ENCODE measurements at places on chromosomes 12 and 14.

- DNase-seq, result no peak
Observed at GRCh38 chr12:50195832-50196231, 28.7 kb upstream of the CERS5 start.

DNA sequence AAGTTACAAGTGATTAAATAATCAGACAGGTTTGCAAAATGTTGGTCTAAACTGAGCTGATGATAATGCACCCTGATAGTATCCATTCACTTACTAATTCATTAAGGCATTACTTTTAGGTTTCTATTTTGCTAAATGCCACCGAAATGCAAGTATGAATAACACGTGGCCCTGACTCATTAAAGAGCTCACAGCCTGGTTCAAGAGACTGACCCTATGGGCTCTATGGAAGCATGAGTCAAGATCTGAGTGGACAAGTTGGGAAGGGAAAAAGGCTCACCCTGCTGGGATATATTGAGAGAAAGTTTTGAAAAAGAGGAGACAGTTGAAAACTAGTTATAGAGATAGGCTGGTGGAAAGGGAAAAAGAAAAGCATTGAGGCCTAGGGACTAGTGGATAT lies 14.8 kb upstream of the LRRC9 start:
- DNase-seq, result no peak

- DNase-seq, result no peak
Observed at GRCh38 chr14:83556065-83556464, 1973.9 kb upstream of the FLRT2 start.

- DNase-seq, result no peak
Observed at GRCh38 chr14:22955702-22956569, 954 bp downstream of the HAUS4 start.

- DNase-seq, result no peak
Observed at GRCh38 chr14:87934185-87934584, 58.8 kb downstream of the GALC start.

GRCh38 chr12:88630561-88630960 lies 50.3 kb upstream of the KITLG start:
- DNase-seq, result no peak

GRCh38 chr12:27456618-27457017 lies 10.1 kb downstream of the SMCO2 start:
- DNase-seq, result no peak

- no peak for DNase-seq
Observed at GRCh38 chr14:70121521-70121920, 67.2 kb downstream of the SLC8A3 start.
